ENCODE measurements at places on chromosomes 1 and 21. TPM values are rescaled to one million over a fixed set of nuclear protein-coding genes. Genes with fewer than 3 reads are reported as not detected.

Gene ATP1A4
- total RNA-seq = 1.5 TPM

DNA sequence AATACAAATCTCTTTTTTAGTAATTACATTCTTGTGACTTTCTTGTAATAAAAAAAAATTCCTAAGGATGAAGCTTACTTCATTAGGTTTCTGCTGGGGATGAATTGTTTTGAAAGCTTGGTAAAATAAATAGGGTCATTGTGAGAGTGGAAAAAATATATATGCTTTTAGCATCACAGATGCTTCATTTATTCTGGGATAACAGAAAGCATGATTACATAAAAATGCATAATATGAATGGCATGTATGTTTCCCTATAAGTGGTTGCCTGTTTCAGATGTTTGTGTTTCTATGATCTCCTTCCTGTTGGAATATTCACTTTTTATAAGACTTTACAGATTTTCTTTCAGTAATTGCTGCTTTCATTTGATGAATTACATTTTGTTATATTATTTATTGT, 42.3 kb downstream of the HMCN1 start:
- no peak for DNase-seq

GRCh38 chr1:242629396-242629795, 104.9 kb upstream of the PLD5 start:
- no peak for DNase-seq

- DNase-seq = peak; percentile 44
Measured at GRCh38 chr1:154716011-154716410, 108.0 kb upstream of the ADAR start.

DNA sequence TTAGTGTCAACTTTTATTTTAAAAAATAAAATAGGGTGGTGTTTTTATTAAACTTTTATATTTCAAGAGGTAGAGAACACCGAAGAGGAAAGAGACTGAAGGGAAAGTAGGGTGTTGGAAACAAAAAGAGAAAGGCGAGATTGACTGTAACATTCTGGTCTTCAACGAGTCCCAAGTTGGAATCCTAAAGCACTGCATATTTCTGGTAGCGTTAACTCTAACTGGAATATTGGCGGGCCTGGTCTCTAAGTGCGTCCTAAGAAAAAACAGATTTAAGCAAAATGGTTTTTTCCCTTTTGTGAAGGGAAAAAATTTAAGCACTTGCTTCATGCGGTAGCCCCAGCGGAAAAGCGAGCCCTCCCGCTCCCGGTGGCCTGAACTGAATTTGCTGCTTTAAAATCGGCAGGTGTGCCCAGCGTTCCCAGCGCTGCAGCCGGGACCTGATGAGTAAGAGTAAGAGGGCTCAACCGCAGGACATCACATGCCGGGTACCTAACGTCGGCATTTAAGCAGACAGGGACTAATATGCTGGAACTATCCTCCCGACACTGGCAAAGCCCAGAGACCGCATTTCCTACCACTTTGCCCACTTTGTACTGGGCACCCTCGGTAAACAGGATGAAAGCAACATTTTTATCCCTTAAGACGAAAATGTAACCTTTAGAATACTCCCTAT, 30.5 kb upstream of the NFIA start:
- peak; percentile 23 for DNase-seq

DNA sequence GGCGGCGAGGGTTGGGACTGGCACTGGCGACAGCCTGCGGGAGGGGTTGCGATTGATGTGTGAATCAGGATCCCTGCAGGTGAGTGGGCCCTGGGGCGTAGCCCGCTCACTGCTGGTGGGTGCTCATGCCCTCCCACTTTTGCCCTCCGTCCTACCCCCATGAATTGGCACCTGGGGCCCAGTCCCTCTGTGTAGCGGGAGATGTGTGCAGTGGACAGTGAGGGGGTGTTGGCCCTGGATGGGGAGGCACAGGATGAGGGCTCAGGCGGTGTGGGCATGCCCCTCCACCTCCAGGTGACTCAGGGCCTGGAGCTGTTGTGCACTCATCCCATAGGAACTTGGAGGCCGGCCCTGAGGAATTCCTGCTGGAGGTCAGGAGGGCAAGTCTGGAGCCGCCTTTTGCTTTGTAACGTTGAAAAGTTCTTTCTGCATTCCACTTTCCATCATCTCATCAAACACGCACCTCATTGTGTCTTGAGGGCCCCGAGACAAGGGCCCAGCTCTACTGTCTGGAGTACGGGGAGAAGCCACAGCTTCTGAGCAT, 3.0 kb downstream of the PEAR1 start:
- peak; percentile 68 for DNase-seq

DNA sequence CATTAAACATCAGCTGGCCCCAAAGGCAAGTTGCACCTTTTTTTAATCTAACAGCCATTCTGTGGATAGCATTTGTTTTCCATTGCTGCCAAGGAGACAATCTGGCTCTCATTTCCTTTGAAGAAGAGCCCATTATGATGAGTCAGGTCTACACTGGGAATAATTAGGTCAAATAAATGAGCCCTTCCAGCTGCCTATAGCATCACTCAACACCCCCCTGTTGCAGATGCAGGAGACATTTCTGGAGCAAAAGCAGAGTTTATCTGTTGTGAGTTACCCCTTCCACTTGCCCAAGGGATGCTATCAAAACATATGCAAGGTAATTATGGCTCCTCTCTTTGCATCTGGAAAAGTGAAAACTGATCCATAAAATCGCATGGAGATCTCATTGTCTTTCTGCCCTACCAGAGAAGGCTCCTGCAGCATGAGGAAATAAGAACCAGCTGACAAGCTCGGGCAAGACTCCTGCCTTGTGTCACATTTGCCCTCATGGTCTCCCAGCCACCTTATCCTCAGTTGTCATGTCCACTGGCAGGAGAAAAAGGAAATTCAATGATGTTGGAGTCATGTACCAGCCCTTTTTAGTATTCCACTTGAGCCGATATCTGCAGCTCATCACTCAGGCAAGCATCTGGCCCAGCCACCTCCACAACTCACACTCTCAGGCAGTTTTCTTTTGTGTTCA, 135.9 kb downstream of the SLC30A10 start:
- DNase-seq = no peak

DNA sequence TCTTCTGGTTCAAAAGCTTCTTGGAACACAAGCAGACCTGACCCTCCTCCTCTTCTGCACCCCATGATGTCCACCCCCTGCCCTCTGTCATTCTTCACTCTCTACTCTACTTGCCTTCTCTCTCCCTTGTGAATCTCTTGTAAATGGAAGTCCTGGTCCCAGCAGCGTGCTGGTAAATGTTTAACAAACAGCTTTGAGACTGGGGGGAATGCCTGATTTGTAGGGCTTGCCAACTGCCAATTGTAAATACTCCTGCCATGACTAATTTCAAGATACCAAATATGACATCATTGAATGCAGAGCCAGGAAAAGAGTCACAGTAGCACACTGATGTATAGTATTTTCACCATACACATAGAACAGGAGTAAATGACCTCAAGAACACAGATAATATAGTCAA, 40.9 kb upstream of the LRRN2 start:
- DNase-seq = no peak

- DNase-seq = no peak
Measured at GRCh38 chr1:231770506-231771175, 144.1 kb downstream of the DISC1 start.
